Amniotic epithelial cell (primary cell): ENCODE measurements at places on chromosomes 3 and 15.

DNA sequence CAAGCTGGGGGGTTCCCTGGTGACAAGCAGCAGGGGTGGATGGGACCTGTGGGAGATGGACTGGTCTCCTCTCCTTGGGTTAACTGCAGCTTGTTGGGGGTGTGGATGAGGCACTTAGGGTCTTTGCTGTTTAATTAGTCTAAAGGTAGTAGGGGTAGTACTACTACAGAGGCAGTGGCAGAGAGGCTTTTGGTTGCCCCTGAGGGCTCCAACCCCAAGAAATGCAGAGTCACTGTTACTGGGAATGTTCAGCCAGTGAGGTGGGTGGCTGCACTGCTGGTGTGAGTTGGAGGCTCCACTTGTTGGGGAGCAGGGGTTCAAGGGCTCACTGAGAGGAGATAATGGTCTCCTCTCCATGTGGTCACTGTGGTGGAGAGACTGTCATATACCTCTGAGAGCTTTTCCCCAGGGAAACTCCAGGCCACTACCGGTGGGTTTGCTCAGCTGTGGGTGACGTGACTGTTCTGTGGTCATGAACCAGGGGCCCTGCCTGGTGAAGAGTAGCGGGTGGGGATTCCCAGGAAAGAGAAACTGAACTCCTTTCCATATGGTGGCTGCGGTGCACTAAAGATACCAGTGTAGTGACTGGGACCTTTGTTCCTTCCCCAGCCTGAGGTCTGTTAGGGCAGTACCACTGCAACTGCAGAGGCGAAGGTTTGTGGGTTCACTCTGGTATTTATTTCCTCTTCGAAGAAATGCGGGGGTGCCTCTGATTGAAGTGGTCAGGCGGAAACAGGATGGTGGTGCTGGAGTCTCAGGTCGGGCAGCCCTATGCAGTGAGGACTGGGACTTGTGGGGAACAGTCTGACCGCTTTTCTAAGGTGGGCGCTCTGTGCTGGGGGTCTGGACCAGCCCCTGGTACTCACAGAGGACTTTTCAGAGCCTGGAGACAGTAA, 68.9 kb upstream of the TNFSF10 start:
- no peak for DNase-seq

GRCh38 chr3:134080761-134081160, 51.0 kb upstream of the SLCO2A1 start:
- no peak for DNase-seq

GRCh38 chr3:143362115-143362991, 242.8 kb downstream of the CHST2 start:
- peak; percentile 78 for DNase-seq

DNA sequence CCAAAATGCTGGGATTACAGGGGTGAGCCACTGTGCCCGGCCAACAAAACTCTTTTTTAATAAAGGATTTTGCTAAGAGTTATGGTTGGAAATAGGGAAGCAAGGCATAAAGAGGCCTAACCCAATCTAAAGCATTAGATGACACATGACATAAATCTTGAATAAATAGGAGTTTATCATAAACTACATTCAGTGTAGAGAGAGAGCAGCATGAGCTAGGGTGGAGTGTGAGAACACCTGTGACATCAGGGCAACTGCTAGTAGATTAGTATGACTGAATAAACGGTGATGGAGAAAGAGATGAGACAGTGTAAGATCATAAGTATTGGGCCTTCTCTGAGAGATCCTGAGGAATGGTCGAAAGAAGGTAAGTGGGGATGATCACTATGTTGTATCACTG, 63.7 kb downstream of the DPPA2 start:
- DNase-seq: no peak

DNA sequence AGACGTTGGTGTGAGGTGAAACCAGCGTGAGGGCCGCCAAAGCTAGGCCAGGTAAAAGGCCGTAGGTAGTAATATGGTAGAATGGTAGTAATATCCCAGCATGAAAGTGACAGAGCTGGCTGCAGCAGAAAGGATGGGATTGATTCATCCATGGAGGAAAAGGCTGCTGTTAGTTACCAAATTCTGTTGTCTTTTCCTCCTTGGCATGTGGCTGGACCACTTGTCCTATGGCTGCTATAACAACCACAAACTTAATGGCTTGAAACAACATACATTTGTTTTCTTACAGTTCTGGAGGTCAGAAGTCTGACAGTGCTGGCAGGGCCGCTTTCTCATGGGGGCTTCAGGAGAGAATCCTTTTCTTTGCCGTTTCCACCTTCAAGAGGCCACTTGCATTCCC, 47.8 kb upstream of the CHST2 start:
- no peak for DNase-seq
